Mesenchymal stem cell (in vitro differentiated cells and primary cell): ENCODE measurements at places on chromosomes 5 and 9.
A peak's percentile ranks its signal among the peaks of the same experiment; 100 is the strongest.

GRCh38 chr5:39473156-39473775 is 48.5 kb upstream of the DAB2 start:
- peak overlapping the region; percentile 59 for H3K27ac ChIP-seq
- no peaks in the 10 kb centered on the region for H3K36me3 ChIP-seq
- no peak overlapping the region for H3K4me3 ChIP-seq
- no peaks in the 10 kb centered on the region for H3K27me3 ChIP-seq
- H3K4me1 ChIP-seq, result peaks cover 5% of the 10 kb centered on the region

- H3K4me1 ChIP-seq, result no peaks in the 10 kb centered on the region
- DNase-seq, result no peak
- H3K27me3 ChIP-seq, result no peaks in the 10 kb centered on the region
- H3K27ac ChIP-seq, result no peak overlapping the region
- peaks cover 4% of the 10 kb centered on the region for H3K36me3 ChIP-seq
These were observed 7.6 kb upstream of the KCNV2 start for GRCh38 chr9:2709645-2710101.

DNA sequence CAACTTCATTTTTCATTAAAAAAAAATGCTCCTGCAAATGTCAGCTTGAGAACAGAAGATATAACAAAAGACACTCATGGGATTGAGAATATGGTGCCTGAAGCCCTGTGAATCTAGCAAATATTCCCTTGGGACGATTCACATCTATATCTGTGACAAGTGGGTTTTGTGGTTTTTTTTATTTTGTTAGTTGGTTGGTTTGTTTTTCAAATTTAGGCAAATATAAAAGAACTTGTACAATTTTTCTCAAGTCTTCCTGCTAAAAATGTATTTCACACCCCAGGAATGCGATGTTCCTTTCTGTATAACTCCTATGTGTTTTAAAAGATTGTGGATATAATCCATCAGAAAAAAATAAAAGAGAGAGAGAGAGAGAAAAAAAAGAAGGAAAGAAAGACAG is 1061.8 kb upstream of the ARRDC3 start:
- no peaks in the 10 kb centered on the region for H3K36me3 ChIP-seq
- no peak overlapping the region for H3K27ac ChIP-seq
- no peak overlapping the region for H3K4me3 ChIP-seq
- DNase-seq, result no peak
- H3K4me1 ChIP-seq, result no peaks in the 10 kb centered on the region
- H3K27me3 ChIP-seq, result no peaks in the 10 kb centered on the region

GRCh38 chr5:172683645-172684471 is 42.8 kb downstream of the NEURL1B start:
- H3K27ac ChIP-seq, result no peak overlapping the region
- DNase-seq, result no peak
- H3K4me1 ChIP-seq, result peaks cover 12% of the 10 kb centered on the region
- peak overlapping the region; percentile 38 for H3K4me3 ChIP-seq

- peaks cover 7% of the 10 kb centered on the region for H3K27me3 ChIP-seq
- H3K4me1 ChIP-seq, result peaks cover 2% of the 10 kb centered on the region
- no peak for DNase-seq
- H3K27ac ChIP-seq, result no peak overlapping the region
These were observed 168.7 kb downstream of the TTC39B start for GRCh38 chr9:15138357-15138686.

DNA sequence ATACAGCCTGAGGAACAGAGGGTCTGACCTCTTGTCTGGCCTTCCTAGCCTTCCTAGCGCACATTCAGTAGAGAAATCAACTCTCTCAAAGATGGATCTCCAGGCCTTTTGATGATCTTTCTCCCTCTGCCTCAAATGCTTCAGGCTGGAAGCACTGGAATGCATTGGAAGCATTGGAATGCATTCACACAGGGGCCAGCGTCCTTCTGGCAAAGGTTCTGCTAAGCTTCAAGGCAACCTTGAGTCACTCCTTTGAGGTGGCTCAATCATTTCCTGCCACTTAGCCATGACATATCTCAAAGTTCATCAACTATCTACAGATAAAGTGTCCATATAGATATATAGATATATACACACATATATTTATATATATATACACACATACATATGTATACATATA is 42.9 kb downstream of the OR2K2 start:
- peak; percentile 59 for DNase-seq
- peaks cover 4% of the 10 kb centered on the region for H3K4me1 ChIP-seq
- no peaks in the 10 kb centered on the region for H3K36me3 ChIP-seq
- no peak overlapping the region for H3K27ac ChIP-seq

DNA sequence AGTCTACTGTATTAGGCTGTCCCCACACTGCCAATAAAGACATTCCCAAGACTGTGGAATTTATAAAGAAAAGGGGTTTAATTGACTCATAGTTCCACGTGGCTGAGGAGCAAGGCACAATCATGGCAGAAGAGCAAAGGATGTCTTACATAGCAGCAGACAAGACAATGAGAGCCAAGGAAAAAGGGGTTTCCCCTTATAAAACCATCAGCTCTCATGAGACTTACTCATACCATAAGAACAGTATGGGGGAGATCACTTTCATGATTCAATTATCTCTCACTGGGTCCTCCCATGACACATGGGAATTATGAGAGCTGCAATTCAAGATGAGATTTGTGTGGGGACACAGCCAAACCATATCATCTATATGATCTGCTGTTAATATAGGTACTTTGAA is 14.8 kb upstream of the FSTL4 start:
- no peaks in the 10 kb centered on the region for H3K36me3 ChIP-seq
- H3K27me3 ChIP-seq, result no peaks in the 10 kb centered on the region
- no peaks in the 10 kb centered on the region for H3K4me1 ChIP-seq
- H3K27ac ChIP-seq, result no peak overlapping the region

DNA sequence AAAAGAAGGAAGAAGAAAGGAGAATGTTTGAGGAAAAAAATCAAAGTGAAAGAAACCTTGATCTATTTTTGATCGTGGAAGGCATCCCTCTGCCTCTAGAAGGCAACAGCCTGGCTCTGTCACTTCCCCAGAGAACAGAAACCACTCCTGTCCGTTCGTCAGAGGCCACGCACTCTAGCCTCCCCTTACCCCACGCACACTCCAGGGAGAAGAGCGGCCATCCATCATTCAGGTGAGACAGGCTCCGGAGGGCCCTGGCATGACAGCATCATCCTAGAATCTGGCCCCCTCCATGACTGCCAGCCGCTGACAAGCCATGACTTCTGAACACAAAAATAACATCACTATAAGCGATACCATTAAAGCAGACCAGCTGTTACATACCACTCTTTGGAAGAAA is 135.8 kb downstream of the ROR2 start:
- no peak overlapping the region for H3K27ac ChIP-seq
- H3K4me3 ChIP-seq, result no peak overlapping the region
- H3K4me1 ChIP-seq, result peaks cover 40% of the 10 kb centered on the region

DNA sequence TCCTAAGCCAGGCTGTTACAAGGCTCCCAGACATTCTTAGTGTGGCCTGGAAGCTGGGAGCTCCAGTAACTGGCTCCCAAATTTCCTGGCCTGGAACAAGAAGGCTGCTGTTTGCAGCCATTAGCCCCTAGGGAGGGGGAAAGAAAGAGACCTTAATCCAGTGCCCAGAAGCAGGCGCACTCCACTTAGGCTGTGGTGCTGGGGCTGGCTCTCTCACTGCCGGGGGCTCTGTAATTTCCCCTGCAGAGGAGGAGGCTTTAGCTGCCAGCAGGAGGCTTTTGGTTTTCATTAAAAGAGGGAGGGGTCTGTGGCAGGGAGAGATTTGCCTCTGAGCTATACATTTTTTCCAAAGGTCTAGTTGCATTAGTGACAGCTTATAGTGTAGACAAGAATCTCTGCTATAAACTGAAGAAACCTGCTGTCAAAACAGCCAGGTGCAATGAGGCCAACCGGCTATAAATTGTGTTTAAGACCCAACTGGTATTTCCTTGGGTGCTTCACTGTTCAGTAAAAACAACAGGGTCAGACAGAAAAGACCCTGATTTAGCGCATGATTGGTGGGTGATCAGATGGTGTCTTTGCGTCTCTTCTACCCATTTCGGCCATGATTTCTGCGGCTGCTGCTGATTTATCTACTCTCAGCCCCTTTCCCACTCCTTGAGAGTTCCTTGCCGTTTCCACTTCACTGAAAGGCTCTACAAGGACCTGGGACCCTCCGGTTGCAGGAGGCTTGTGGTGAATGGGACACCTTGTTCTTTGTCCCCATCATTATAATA is 254.6 kb downstream of the AOPEP start:
- no peaks in the 10 kb centered on the region for H3K4me1 ChIP-seq
- H3K36me3 ChIP-seq, result peaks cover 24% of the 10 kb centered on the region
- H3K4me3 ChIP-seq, result no peak overlapping the region
- no peaks in the 10 kb centered on the region for H3K27me3 ChIP-seq
- no peak for DNase-seq

DNA sequence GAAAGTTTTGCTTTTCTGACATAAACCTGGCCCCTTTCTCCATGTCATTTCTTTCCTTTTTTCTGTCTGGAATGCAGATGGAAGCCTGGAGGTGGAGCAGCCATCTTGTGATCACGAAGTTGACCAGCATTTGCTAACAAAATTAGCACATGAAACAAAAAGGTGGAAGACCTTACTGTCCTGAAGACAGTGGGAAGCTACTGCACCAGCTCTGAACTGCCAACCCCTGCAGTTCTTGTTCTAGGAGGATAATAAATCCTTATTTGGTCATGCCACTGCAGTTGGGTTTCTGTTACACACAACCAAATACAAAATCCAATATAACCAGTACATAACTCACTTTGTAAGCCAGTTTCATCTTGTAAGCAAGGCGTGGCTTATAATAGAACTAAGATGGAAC is 249.4 kb upstream of the TBCA start:
- H3K36me3 ChIP-seq, result peaks cover 4% of the 10 kb centered on the region
- no peaks in the 10 kb centered on the region for H3K4me1 ChIP-seq
- H3K27me3 ChIP-seq, result no peaks in the 10 kb centered on the region
- DNase-seq, result no peak
- H3K27ac ChIP-seq, result no peak overlapping the region

GRCh38 chr5:90982576-90982975 is 400.5 kb downstream of the ARRDC3 start:
- DNase-seq, result peak; percentile 37
- H3K36me3 ChIP-seq, result no peaks in the 10 kb centered on the region
- H3K27me3 ChIP-seq, result peaks cover 45% of the 10 kb centered on the region
- no peak overlapping the region for H3K4me3 ChIP-seq
- H3K27ac ChIP-seq, result no peak overlapping the region

DNA sequence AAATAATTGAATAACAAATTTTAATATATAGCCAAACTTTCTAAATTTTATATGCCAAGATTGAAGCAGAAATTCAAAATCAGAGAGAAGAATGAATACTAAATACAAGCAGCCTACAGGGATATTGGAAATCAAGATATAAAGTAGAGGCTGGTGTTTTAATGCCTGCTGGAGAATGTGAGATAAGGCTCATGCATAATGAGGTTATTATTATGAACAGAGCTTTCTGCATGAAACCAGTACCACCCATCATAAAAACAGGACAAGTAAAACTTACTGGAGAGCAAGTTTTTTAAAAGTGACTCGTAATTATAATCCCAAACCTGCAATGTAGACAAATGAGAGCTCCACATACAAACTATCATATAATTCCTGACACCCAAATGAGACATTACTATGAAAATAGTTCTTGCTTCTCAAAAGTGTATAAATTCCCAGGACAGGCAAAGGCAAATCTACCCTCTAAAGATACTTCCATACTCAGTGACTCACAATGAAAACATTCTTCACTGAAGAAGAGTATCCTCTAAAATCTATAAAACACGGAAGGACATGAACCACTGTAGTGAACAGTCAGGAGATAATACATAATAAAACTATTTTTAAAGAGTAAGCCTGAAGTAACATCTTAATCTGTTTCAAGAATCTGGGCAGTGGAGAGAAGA is 532.0 kb upstream of the GRAMD2B start:
- no peaks in the 10 kb centered on the region for H3K4me1 ChIP-seq
- no peak overlapping the region for H3K4me3 ChIP-seq
- H3K27me3 ChIP-seq, result no peaks in the 10 kb centered on the region
- H3K27ac ChIP-seq, result no peak overlapping the region
- peak; percentile 15 for DNase-seq
- H3K36me3 ChIP-seq, result no peaks in the 10 kb centered on the region

DNA sequence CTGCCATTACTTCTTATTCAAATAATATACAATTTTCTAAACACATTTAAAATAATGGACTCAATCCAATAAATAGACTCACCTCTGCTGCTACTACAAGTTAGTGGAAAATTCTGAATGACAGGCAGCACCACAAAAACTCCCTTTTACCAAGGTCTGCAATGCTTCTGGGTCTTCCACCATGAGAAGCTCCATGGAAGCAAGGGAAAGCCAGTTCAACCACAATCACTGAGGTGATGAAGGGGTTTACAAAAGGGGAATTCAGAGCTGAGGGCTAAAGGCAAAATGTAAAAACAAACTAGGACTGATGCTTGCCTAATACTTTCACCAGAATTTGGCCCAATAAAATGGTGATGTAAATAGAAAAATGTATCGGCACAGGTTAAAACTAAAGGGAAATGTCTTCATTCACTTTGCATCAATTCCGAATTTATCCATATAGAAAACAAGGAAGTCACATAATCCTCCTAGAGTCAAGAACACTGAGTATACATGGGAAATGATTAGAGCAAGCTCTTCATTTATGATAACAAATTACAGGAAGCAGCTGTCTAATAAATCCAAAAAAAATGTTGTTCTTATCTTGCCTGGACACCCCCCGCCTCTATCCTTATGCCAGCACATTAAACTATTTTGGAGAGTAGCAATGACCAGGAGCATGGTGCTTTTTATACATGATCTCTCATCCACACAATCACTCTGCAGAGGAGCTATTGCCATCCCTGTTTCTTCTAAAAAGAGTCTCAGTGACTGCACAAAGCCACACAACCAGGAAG is 66.3 kb upstream of the NFIB start:
- H3K4me1 ChIP-seq, result no peaks in the 10 kb centered on the region
- H3K4me3 ChIP-seq, result no peak overlapping the region
- H3K27me3 ChIP-seq, result no peaks in the 10 kb centered on the region
- no peak for DNase-seq

GRCh38 chr9:120630333-120630732 is 50.4 kb upstream of the CDK5RAP2 start:
- peaks cover 6% of the 10 kb centered on the region for H3K4me1 ChIP-seq
- no peak for DNase-seq
- H3K27me3 ChIP-seq, result no peaks in the 10 kb centered on the region
- no peak overlapping the region for H3K4me3 ChIP-seq
- H3K36me3 ChIP-seq, result peaks cover under 1% of the 10 kb centered on the region

- peaks cover 41% of the 10 kb centered on the region for H3K27me3 ChIP-seq
- H3K4me3 ChIP-seq, result no peak overlapping the region
- no peaks in the 10 kb centered on the region for H3K36me3 ChIP-seq
These were observed 78.2 kb downstream of the GCNT1 start for GRCh38 chr9:76537150-76537646.

DNA sequence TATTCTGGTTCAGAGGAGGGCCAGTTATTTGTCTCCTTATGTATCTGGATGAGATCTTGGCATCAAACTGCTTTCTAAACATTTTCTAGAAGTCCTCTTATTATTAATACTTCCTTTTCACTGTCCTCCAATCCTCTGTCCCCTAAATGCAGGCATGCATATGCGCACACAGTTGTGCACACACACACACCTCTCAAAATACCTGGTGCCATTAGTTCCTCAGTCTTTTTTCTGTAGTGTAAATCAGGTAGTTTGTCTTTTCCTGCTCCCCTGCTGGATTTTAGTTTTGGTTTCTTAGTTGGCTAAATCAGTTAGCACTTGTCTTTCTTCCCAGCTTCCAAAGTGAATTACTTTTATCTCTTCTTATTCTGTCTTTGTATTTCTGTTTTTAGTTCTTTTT is 55.8 kb upstream of the LRRC70 start:
- H3K27me3 ChIP-seq, result no peaks in the 10 kb centered on the region
- DNase-seq, result no peak
- no peak overlapping the region for H3K27ac ChIP-seq
- no peaks in the 10 kb centered on the region for H3K4me1 ChIP-seq
- H3K36me3 ChIP-seq, result no peaks in the 10 kb centered on the region

GRCh38 chr5:169778622-169779596 is 141.8 kb downstream of the DOCK2 start:
- peaks cover 2% of the 10 kb centered on the region for H3K4me1 ChIP-seq
- no peak for DNase-seq
- H3K36me3 ChIP-seq, result no peaks in the 10 kb centered on the region
- no peak overlapping the region for H3K27ac ChIP-seq
- no peaks in the 10 kb centered on the region for H3K27me3 ChIP-seq
